ENCODE measurements at places on chromosomes 7 and 10.

DNA sequence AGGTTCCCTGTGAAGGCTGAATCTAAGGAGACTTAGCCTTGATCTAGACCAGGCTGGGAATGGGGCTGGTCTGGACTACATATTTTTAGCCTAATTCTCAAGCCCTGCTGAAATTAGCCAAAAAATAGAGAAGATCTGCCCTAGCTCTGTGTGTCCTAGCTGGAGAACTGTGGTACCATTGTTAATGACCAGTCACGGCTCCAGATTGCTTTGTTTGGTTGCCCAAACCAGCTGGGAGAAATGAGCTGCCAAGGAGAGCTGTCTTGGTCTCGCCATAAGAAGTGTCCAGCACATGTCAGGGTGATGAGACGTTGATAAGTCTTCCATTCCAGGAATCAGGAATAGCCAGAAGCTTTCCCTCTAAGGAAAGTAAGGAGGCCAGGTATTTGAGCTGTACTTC, 20.7 kb downstream of the GBX1 start:
- DNase-seq, result no peak

DNA sequence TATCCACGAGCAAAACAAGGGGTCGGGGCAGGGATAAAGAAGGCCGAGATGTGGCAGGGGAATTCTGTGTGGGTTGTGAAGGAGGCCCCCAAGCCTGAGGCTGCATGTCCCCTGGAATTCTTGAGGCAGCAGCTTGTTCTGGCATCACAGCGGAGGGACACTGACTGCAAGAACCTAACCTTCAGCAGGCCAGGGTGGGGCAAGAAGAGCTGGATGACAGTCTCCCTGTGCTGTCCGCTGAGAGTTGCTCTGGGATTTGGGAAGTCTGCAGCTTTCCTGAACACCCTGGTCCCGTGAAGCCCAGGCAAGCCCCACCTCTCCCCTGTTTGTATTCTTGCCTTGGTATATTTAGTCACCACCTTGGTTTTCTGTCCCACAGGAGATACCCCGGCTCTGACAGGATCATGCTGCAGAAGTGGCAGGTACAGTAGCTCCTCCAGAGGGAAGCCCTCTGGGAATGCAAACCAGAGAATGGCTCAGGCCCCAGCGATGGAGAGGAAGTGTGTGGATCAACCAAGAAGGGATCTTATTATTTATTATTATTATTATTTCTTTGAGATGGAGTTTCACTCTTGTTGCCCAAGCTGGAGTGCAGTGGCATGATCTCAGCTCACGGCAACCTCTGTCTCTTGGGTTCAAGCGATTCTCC, 1.9 kb upstream of the LRRC18 start:
- DNase-seq, result no peak

GRCh38 chr10:48699011-48699627, 14.4 kb downstream of the WDFY4 start:
- no peak for DNase-seq

DNA sequence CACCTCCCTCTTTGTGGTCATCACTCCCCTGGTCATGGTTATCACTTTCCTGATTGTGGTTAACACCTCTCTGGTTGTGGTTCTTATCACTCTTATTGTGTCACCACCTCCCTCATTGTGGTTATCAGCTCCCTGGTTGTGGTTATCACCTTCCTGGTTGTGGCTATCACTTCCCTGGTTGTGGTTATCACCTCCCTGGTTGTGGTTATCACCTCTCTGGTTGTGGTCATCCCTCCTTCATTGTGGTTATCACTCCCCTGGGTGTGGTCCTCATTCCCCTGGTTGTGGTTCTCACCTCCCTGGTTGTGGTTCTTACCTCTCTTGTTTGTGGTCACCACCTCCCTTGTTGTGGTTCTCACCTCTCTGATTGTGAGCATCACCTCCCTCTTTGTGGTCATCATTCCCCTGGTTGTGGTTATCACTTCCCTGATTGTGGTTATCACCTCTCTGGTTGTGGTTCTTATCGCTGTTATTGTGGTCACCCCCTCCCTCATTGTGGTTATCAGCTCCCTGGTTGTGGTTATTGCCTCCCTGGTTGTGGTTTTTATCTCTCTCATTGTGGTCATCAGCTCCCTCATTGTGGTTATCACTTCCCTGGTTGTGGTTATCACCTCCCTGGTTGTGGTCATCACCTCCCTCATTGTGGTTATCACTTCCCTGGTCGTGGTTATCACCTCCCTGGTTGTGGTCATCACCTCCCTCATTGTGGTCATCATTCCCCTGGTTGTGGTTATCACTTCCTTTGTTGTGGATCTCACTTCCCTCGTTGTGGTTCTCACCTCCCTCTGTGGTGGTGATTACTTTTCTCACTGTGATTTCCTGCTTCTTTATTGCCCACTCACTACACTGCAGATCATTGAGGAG, 106.7 kb downstream of the GPR26 start:
- no peak for DNase-seq

GRCh38 chr7:95865716-95866371, 93.5 kb downstream of the DYNC1I1 start:
- no peak for DNase-seq

DNA sequence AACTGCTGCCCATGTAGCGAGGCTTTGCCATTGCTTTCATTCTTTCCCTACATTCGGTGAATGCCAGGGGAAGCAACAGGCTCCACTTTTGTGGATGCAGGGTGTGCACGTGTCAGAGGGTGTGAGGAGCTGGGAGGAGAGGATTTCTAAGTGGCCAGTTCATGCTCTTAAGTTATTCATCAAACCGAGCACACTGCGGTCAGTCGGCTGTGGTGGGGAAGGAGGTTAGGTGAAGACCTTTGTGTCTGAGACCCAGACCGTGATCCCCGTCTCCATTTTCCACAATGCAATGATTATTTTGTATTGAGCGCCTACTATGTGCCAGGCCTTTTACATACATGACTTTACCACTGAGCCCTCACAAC, 438.6 kb upstream of the GALNT17 start:
- DNase-seq, result no peak

GRCh38 chr7:39623732-39624441, 515 bp downstream of the RALA start:
- DNase-seq, result no peak

DNA sequence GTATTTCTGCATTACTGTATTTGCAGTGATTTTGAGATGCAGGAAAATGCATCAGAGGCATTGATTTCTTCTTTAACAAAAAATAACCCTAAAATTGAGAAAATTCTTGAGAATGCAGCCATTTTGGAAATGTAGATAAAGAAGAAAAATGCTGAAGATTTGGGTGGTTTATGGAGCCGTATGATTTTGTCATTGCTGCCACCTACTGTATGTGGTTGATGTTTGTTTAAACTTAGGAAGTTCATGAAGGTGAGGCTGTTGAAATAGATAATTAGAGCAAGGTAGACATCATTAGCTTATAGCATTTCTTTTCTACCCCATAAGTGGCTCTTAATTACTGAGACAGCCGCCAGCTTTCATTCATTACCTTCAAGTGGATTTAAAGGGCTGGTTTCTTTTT, 92.1 kb upstream of the SAMD8 start:
- DNase-seq, result no peak

GRCh38 chr7:108603656-108604306, 34.1 kb downstream of the DNAJB9 start:
- DNase-seq, result no peak

DNA sequence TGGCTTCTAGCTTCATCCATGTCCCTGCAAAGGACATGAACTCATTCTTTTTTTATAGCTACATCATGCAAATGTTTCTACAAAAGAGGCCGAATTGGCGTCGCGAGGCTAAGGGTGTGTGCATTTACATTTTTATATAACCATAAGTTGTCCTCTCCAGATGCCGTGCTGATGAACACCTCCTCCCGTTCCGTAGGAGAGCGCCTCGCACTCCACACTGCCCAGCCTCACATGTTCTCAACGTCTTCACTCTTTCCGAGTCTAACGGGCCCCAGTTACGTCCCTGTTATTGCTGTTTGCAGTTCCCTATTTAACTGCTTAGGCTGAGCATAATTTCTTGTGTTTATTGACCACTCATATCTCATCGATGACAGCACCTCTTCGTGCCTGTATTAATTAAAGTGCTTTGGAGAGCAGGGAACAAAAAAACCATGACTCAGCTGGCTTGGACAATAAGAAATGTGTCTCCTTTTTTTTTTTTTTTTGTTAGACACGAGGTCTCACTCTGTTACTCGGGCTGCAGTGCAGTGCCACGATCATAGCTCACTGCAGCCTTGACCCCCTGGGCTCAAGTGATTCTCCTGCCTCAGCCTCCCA, 113.5 kb upstream of the SDK1 start:
- no peak for DNase-seq

DNA sequence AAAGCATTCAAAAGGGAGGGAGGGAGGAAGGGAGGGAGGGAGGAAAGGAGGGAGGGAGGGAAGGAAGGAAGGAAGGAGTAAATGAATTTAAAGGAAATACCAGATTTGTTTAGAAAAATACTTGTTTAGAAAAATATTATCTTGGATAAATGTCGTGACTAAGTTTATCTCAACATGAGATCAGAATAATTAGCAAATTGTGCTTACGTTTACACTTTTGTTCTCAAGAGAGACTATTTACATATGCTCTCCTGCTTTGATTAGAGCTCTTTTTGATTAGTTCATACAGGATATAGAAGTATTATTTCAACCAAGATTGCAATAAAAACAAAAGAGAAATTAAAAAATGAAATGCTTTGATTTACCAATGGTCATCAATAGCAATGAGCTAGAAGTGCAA, 186.2 kb downstream of the HIBADH start:
- no peak for DNase-seq

GRCh38 chr7:124765401-124766352, at the start of gene GPR37:
Gene GPR37 (minus strand): TSS chr7:124765792. CDS start chr7:124764976, 816 bp downstream.
- peak; percentile 66 for DNase-seq

GRCh38 chr10:26802527-26802926, 58.2 kb downstream of the ABI1 start:
- no peak for DNase-seq

DNA sequence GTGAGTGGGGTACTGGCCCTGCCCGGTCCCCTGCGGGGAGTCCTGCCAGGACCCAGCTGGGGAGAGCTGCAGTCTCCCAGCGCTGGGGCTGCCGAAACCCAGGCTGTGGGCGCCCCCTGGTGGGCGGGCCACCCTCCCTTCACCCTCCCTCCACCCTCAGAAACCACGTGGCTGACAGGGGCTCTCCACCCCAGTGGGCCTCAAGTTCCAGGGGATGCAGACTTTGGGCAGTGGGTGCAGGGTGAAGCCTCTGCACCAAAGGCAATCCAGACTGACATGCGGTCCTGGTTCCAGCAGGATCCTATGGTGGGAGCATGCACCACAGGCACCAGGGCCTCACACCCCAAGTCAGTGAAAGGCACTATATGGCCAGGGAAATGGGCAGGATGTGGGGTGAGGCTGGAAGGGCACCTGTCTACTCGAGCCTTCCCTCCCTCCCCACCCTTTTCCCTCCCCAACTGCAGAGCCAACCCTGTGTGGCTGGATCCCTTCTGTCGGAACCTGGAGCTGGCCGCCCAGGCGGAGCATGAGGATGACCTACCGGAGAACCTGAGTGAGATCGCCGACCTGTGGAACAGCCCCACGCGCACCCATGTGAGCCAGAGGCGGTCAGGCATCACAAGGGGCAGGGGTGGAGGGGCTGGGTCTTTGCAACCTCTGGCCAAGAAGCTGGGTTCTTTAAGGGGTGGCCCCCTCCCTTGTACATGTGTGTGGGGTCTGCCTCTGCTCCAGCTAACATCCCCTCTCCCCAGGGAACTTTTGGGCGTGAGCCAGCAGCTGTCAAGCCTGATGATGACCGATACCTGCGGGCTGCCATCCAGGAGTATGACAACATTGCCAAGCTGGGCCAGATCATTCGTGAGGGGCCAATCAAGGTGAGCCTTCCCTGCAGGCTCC, 38.8 kb downstream of the PSAP start:
- peak; percentile 53 for DNase-seq

DNA sequence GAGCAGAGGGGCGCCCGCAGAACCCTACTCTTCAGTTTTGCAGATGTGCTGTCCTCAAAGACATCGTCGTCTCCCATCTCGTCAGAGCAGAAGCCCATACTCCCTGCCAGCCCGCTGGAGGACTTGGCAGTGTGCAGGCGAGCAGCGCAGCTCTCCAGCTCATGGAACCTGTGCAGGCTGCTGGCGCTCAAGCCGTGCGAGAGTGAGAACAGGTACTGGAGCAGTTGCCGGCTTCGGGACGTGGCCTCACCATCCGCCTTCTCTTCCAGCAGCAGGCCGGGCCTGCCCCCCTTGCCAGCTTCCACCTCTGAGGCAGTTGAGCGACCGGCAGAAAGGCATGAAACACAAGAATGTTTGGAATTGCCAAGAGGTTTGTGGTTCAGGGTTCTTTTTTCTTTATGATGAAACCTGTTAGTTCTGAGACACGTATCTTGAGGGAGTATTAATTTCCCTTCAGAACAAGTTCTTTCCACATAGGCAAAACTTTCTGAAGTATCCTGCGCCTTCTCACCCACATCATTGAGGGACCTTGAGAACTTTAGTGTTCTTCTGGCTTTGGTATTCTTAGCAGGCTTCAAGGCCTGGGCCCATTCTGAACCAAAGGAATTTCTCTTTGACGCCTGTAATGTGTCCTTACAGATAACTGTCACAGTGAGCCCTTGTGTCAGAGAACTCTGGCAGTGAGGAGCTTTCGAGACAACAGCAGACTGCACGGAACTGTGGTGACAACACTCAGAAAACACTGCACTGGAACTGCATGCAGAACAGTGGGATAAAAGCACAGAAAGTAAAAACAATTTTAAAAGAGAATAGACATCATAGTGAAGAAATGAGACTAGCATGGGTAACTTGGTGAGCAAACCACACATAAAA, 89.5 kb downstream of the ALOX5 start:
- no peak for DNase-seq

DNA sequence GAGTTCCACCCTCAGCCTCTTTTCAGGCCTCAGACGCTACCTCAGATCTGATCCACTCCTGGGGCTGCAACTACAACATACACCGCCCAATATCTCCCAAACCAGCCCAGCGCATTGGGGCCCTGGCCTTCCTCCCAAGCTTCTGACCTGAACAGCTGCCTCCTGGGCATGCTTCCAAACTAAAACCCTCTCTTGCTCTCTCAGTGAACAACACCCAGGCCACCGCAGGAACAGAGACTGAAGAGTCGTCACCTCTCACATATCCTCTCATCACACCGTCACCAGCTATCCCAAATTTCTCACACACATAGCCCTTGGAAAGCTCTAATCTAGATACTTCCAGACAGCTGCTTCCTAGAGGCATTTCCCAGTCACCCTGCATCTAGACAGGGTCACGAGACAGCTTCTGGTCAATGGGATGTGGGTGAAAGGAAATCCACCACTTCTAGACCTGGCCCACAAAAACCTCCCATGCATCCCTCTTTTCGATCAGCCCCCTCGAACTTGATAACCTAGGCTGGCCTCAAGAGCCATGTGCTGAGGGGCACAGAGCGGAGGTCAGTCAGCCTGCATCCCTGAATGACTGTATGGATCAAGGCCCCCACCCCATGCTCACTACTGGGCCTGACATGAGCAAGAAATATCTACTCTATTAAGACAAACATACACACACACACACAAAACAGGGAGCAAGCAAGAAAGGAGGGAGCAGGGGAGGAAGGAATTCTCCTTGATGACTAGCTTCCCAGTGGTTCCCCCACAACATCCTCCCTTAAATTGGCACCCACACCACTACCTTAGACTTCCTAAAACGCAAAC, 1.8 kb downstream of the PARP12 start:
- peak; percentile 37 for DNase-seq

All from large intestine (tissue), 12 donors.